Right lung (tissue), 10 donors: ENCODE measurements at places on chromosomes 12 and 14.

GRCh38 chr12:41264281-41264680 is 76.2 kb downstream of the PDZRN4 start:
- DNase-seq = no peak

- DNase-seq = no peak
These were observed 20.0 kb upstream of the KDM2B start for GRCh38 chr12:121600702-121601336.

DNA sequence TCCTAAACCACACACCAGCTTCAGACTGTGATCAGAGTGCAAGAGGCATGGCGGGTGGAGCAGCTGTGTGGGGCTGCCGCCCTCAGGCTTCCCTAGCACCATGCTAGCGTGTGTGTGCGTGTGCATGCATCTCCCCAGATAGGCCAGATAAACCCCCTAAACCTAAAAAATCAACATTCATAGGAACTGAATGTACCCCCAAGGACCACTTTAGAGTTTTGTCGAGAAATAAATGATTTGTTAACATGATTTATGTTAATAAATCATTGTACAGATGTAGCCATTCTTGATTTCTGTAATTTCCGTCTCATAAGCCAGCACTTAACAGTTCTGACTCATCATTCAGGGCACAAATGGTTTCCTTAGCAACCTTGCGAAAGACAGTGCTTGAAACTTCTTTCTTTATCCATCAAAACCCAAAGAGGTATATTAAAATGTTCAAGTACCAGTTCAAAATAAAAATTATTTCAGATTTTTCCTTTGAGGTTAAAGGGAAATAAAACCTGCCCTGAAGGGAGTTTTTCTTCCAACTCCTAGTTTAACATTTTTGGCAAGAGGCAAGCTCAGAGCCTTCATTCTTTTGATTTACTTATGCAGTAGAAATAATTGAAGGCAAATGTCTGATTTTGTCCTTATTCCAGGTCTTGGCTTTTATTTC is 206.2 kb upstream of the RGS6 start:
- DNase-seq = no peak

GRCh38 chr12:77754086-77754485 is 76.6 kb upstream of the NAV3 start:
- no peak for DNase-seq

DNA sequence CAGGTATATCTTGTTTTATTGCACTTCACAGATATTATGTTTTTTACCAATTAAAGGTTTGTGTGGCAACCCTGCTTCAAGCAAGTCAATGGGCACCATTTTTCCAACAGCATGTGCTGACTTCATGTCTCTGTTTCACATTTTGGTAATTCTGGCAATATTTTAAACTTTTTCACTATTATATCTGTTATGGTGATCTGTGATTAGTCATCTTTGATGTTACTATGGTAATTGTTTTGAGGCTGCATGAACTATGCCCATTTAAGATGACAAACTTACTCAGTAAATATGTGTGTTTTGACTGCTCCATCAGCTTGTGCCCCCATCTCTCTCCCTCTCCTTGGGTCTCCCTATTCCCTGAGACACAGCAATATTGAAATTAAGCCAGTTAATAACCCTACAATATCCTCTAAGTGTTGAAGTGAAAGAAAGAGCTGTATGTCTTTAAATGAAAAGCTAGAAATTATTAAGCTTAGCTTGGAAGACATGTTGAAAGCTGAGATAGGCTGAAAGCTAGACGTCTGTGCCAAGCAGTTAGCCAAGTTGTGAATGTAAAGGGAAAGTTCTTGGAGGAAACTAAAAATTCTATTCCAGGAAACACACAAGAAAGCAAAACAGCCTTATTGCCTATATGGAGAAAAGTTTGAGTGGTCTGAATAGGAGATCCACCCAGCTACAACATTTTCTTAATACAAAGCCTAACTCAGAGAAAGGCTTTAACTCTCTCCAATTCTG is 365.1 kb downstream of the ATP23 start:
- no peak for DNase-seq

DNA sequence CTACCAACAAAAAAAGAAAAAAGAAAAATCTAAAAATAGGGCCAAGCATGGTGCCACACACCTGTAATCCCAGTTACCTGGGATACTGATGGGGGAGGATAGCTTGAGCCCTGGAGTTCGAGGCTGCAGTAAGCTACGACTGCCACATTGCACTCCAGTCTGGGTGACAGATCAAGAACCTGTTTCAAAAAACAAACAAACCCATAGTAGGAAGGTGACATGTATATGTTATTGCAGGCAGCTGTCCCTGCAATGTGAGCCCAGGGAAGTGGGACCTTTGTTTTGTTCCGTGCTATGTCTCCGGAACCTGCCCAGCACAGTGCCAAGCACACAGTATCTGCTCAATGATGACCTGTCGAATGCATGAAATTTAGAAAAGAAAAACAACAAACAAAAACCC is 37.2 kb upstream of the YY1 start:
- DNase-seq = no peak

GRCh38 chr12:3871356-3871755 is 1.8 kb downstream of the PARP11 start:
- DNase-seq = no peak

DNA sequence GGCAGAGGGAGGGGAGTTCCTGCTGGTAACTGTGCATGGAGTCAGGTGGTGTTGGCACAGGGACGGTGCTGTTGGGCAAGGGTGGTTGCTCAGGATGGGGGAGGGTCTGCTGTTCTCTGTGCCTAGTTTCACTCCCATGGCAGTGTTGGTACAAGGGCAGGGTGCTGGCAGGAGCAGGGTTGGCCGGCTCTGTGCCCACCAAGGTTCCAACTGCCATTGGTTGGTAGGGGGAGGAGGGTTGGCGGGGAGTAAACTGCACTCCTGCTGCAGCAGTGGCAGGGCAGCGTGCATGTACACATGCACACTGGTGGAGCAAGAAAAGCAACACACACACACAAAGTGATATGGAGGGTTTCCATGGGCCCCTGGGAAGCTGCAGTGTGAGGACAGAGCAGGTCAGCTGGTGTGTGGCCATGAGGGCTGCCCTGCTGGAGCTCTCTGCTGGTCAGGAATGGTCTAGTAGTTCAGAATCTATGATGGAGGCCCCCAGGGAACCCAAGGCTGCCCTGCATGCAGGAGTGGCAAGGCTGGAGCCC is 269.9 kb upstream of the MGAT4C start:
- no peak for DNase-seq

- DNase-seq = no peak
These were observed 25.0 kb downstream of the EIF2S1 start for GRCh38 chr14:67385120-67385519.

- DNase-seq = no peak
These were observed 56.8 kb downstream of the GNG2 start for GRCh38 chr14:51917193-51917592.

DNA sequence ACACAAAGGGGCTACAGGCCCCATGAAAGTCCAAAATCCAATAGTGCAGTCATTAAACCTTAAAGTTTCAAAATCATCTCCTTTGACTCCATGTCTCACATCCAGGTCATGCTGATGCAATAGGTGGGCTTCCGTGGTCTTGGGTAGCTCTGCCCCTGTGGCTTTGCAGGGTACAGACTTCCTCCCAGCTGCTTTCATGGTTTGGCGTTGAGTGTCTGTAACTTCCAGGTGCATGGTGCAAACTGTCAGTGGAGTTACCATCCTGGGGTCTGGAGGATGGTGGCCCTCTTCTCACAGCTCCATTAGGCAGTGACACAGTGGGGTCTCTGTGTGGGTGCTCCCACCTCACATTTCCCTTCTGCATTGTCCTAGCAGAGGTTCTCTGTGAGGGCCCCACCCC is 8.5 kb upstream of the OR4Q2 start:
- DNase-seq = no peak
